CD4-positive, alpha-beta T cell treated with Interleukin-21 for 1 hour (primary cell): ENCODE measurements at places on chromosomes 4 and X.

GRCh38 chr4:9812501-9813340 is 31.3 kb downstream of the DRD5 start:
- no peak for DNase-seq

GRCh38 chr4:44988011-44988410 is 261.7 kb upstream of the GNPDA2 start:
- DNase-seq, result no peak

- DNase-seq, result peak; percentile 75
Observed at GRCh38 chr4:48138936-48139335, 4.9 kb upstream of the TXK start.

DNA sequence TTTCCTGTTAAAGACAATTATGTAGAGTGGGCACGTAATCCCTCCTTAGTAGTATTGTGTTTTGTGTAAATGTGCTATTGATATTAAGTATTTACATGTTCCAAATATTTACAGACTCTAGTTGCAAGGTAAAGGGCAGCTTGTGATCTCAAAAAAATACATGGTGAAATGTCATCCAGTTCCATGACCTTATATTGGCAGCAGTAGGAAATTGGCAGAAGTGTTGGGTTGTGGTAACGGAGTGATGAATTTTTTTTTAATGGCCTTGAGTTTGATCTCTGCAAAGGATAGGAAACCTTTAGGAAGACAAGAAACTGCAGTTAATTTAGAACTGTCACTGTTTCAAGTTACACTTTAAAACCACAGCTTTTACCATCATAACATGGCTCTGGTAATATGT is 74.3 kb downstream of the NPNT start:
- DNase-seq, result no peak

- DNase-seq, result no peak
Observed at GRCh38 chr4:89535251-89535650, 227.7 kb upstream of the GPRIN3 start.

DNA sequence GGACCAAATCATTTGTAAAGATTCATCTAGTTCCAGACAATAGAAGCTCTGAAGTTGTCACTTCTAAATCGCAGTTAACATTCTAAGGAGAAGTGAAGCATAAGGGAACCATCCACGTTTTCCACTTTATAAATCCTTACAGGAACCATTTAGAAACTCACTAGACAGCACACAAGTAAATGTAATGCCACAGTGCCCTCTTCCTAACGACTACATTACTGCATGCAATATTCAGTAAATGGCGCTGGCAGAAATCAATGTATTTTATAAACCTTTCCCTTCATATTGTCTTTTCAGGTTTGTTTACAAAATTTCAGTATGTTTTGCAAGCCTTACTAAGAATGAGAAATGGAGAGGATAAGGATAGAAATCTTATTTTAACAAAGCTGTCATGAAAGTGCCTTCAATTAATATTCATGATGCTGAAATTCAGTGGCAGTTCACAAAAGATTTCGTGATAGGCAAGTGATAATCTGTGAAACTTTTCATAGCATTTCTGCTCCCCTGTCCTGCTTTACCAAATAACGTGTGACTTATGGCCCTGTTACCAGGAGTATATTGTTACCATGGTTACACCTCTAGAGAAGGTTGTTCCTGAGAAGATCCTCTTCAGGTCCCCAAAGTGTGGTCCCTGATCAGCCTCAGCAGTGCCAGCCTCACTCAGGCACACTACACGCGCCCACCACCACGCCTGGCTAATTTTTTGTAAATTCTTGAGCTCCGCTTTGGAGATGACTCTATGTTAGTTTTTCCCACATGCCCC is 54.2 kb downstream of the TMA16 start:
- DNase-seq, result peak; percentile 56
